ENCODE measurements at places on chromosomes 7 and 10. TPM values are rescaled to one million over a fixed set of nuclear protein-coding genes. Genes with fewer than 3 reads are reported as not detected.

Gene ZP3
- total RNA-seq, result 12.1 TPM

DNA sequence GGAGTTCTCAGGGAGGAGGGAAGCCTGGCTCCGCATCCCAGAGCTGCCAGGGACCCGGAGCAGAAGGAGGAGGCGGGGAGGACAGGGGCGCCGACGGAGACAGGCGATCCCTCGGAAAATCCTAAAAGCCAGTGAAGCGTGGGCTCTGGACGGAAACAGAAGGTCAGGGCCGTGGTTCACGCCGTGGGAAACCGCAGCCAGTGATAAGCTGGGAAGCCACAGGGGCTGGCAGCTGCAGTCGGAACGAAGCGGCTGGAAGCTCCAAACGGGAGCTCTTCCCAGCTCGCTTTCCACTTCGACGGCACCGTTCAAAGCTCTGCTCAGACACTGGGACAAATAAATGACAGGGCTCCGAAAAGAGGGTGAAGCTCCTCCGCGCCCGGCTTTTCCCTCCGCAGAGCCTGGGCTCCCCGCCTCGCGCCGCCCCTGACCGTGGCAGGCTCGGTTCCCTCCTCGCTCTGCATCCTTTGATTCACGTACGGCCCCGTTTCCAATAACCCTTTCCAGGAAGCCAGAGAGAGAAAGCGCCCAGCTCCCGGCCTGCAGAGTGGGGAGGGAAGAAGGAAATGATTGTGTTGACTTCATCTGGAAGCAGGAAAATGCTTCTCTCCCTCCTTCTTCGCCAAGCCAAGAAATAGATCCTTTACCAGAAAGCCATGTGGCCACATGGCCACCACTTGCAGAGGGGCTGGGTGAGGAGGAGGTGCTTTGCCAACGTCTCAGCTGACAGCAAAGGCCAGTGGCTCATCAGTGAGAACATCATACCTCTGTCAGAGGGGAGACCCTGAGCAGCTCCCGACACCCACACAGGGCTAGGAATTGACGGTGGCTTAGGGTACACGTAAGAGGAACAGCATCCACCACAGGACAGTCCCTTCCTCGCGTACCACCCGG is 57.4 kb downstream of the ADRB1 start:
- DNase-seq, result no peak

Gene CLRN3
- total RNA-seq, result not detected

- DNase-seq, result no peak
These were observed 261.2 kb downstream of the GLI3 start for GRCh38 chr7:41975849-41976248.

- no peak for DNase-seq
These were observed 136.1 kb downstream of the KAT6B start for GRCh38 chr10:74962517-74962916.

DNA sequence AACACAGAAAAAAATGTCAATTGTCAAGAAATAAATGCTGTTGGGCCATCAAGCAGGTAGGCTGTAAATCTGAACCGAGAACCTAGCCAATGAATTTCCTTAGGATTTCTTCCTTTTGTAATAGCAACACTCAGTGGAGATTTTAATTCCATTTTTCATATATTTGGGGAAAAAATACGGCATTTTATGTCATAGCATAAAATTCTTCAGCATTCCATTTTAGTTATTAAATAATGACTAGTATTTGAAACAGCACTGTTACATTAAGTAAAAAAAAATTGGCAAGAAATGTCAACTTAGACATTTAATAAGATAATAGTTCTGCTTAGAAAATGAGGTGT is 12.3 kb upstream of the VIM start:
- DNase-seq, result no peak

Gene CAMK2B
- 3.1 TPM for total RNA-seq

Gene RPEL1
- total RNA-seq, result 0.17 TPM

Gene PON1
- total RNA-seq, result not detected

DNA sequence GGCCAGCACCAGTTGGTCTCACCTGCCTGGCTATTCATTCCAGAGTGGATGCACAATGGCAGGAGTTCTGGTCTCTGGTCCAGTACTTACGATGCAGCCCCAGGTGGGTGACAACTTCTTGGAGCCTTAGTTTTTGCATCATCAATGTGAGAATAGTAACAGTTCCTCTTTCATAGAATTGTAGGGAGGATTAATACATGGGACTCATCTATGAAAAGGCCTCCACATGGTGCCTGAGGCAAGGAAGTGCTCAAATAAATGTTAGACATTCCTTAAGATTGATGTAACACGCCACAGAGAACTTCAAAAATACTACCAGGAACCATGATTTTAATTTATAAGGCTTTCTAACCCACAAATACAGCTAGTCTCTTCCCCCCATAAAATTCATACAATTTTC is 120.1 kb upstream of the CHST15 start:
- no peak for DNase-seq

Gene JCAD
- total RNA-seq, result 3.2 TPM

DNA sequence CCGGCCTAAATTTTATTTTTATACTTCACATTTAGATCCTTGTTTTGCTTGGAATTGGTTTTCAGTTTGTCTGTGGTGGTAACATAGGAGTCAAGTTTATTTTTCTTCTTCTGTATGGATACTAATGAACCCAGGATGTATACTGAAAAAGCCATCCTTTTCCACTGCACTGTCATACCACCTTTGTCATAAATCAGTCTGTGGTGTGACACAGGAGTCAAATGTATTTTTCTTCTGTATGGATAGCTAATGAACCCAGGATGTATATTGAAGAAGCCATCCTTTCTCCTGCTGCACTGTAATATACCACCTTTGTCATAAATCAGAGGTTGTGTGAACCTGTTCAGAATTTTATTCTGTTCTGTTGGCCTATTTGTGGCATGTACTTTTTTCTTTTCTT is 21.4 kb downstream of the VPS26A start:
- DNase-seq, result no peak
